ENCODE measurements at places on chromosomes 7 and 10.

GRCh38 chr7:82162289-82162688, 281.3 kb downstream of the CACNA2D1 start:
- DNase-seq = no peak

DNA sequence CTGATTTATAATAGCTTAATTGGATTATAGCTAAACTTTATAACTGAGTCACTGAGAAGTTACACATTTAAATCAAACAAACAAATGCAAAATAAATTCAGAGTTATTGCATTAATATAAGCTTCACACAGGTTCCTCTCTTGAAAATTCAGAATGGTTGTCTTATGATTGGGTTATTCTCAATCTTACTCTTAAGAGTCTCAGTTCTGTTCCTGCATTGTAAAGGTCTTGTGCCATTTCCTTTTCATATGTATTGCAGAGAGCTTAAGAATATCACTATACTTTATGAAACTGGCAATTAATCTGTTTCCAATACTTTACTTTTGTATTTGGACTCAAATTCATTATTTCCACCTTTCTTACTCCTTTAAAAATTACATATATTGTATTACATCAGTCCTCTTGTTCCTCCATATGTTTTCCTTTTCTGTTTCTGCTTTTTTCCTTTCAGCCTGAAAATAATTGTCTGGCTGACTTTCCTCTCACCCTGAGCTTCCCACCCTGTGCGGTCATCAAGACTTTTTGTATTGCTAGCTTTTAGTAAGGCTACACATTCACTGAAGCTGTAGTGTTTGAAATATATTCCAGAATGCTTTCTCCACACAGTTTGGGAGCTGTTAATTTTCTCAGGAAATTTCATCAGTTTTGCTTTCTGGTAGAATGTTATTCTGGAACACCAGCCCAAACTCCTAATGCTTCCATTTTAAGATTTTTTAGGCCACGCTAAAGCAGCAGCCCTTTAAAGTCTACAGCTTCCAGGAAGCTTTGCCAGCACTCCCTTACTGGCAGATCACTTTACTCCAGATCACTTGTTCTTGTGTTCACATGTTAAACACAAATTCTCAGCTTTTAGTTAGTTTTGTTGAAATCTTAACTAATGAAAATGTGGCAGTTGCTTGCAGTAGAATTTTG, 139.4 kb downstream of the KCND2 start:
- no peak for DNase-seq

- peak; percentile 59 for DNase-seq
Observed at GRCh38 chr10:97685395-97685958, 1.6 kb downstream of the AVPI1 start.

- DNase-seq = no peak
Observed at GRCh38 chr7:127322832-127323493, 69.5 kb downstream of the ZNF800 start.

GRCh38 chr10:31071232-31072005, 39.8 kb upstream of the ZNF438 start:
- DNase-seq = peak; percentile 90

DNA sequence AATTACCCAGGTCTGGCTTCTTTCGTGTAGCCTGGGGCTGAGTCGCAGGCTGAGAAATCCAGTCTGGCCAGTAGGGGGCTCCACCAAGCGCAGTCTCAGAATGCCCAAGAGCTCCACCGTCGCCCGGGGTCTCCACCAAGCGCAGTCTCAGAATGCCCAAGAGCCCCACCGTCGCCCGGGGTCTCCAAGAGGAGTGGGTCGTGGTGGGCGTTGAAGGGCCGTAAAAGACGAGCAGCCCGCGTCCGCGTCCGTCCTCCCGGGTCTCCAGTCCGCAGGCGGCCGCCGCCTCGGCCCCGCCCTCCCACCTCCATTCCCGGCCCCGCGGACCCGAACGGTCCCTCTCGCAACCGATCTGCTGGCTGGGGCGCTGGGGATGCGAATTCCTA, 892 bp upstream of the ZYX start:
- peak; percentile 90 for DNase-seq

DNA sequence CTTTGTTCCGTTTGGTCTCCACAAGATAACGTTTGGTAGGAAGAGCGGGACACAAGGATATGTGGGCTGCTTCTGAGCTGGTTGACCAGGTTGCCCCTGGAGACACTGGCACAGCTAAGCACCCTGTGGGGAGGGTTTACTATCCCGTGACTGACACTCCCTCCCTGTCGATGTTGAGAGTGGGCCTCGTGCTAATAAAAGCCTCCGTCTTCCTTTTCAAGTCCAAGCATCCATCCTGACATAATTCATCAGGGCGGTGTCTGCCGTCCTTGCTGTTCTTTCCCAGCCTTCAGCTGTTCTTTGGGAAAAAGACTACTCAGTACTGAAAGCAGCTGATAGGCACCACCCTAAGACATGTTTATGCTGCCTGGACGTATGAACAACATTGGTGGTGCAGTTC, 49.6 kb downstream of the SHH start:
- DNase-seq = no peak

DNA sequence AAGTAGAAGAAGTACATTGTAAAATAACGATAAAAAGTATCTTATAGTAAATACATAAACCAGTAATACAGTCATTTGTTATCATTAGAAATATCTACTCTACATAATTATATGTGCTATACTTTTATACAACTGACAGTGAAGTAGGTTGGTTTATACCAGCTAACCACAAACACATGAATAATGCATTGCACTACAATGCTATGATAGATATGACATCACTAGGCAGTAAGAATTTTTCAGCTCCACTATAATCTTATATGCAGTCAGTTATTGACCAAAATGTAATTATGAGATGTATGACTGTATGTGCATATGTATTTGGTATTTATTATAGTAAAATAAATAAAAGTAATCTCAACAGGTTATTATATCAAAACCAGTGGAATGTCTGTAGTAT, 23.4 kb upstream of the SGCE start:
- DNase-seq = peak; percentile 30

DNA sequence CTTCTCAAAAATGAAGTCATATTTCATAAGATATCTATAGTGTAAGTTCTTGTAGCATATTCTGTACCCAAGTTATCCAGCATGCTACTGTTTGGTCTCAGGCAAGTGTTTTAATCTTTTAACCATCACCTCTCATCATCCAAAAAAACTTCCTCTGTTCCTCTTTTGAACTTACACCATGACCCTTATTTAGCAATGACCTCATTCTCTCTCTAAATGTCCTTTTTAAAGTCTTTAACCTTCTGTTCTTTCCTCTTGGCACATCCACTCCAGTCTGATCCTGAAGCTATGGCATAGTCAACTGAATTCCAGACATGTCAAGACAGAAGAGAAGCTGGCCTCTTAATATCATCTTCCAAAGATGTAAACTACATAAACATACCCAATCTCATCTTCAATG, 26.2 kb downstream of the PPP3CB start:
- no peak for DNase-seq

- peak; percentile 8 for DNase-seq
Observed at GRCh38 chr7:30977896-30978564, 14.3 kb downstream of the GHRHR start.

DNA sequence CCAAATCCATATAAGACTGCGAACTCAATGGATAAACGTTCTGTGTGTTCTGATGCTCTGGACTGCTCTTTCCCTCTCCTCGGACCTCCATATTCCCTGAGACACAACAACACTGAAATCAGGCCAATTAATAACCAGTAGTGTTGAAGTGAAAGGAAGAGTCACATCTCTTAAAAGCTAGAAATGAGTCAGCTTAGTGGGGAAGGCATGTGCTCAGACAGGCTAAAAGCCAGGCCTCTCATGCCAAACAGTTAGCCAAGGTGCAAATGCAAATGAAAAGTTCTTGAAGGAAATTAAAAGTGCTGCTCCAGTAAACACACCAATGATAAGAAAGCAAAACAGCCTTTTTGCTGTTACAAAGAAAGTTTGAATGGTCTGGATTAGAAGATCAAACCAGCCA, 29.3 kb downstream of the TNS3 start:
- peak; percentile 70 for DNase-seq

GRCh38 chr10:130799532-130799931, 512.0 kb downstream of the TCERG1L start:
- no peak for DNase-seq

GRCh38 chr7:2050511-2050866, 182.3 kb downstream of the MAD1L1 start:
- no peak for DNase-seq

DNA sequence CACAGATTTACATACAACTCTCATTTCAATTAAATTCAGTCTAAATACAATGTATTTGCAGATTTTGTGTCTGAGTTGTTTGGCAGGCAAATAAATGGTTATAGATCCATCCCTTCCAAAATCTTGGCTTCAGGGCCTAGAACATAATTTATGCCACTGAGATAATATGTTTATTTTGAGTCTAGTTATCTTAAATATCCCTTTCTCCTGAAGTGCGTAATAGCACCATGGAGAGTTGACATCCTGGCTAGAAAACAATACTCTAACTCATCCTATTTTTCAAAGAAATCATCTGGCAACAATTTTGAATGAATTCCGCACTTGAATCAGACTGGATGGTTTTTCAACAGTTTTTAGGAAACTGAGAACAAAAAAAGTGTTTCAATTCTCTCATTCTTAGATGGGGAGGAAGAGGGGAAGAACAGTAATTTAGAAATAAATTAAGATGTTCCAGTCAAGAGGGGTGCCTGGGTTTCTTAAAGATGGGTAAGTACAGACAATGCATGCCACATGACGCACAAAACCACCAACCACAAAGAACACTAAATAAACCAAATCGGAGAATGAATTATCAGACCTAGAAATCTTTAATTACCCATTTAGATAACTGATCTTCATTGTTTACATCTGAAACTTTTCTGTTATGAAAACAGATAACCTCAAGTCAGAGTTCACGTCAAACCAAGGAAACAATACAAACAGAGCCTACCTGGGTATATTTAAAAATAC, 228.7 kb upstream of the PTN start:
- no peak for DNase-seq

- DNase-seq = no peak
Observed at GRCh38 chr7:77443042-77443441, 26.9 kb upstream of the GSAP start.

- DNase-seq = no peak
Observed at GRCh38 chr7:141001546-141001945, 13.2 kb downstream of the MRPS33 start.

- no peak for DNase-seq
Observed at GRCh38 chr10:112394475-112394875, 20.6 kb downstream of the ACSL5 start.

- DNase-seq = no peak
Observed at GRCh38 chr10:122127943-122128342, 139.0 kb downstream of the TACC2 start.

DNA sequence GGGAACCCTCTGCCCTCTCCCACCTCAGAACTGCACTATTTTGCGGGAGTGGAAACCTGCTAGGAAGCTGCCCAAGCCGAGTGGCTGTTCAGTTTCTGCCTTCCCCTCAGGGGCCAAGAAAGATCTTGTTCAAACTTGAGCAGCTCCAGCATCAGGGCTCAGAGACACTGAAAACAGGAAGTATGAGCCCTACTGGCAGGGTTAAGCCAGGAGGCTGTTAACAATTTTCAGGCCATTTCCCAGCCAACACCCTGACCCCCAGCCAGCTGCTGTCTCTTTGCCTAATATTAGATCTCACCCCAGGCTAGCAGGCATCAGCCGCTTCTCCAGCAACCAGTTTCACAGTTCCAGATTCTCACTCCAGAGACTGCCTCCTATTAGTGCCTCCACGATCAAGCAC, 9.2 kb downstream of the PLAU start:
- DNase-seq = no peak

DNA sequence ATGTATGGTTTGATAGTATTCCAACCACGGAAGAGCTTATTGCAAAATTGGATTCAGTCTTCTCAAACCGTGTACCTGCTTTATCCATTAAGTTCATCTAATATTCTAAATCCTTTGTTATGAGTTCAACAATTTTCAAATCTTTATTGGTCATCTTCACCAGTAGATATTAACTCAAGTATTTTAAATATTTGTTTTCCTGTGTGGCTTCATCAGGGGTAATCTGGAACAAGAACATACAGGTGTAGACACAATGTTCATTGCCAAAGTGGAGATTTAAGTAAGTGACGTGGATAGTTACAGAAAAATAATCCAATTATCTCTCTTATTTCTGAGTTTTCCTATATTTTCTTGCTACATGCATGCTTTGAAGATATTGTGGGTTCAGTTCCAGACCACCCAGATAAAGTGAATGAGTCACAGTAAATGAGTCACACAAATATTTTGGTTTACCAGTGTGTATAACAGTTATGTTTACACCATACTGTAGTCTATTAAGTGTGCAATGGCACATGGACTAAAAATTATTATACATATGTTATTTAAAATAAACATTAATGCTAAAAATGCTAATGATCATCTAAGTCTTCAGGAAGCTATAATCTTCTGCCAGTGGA, 429.0 kb upstream of the POT1 start:
- peak; percentile 0 for DNase-seq

DNA sequence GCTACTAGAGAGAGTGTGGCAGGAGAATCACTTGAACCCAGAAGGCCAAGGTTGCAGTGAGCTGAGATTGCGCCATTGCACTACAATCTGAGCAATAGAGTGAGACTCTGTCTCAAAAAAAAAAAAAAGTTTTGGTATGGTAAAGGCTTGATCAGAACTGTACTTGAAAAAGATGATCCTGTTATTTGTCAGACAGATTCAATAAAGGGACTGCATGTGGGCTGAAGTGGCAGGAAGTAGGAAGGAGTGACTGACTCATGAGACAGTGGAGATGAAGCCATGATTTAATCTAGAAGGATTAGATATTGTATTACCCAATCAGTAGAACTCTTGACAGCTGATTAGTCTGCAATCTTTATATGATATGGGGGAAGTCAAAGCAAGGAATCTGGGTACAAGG, 2.7 kb upstream of the TMEM254 start:
- no peak for DNase-seq

DNA sequence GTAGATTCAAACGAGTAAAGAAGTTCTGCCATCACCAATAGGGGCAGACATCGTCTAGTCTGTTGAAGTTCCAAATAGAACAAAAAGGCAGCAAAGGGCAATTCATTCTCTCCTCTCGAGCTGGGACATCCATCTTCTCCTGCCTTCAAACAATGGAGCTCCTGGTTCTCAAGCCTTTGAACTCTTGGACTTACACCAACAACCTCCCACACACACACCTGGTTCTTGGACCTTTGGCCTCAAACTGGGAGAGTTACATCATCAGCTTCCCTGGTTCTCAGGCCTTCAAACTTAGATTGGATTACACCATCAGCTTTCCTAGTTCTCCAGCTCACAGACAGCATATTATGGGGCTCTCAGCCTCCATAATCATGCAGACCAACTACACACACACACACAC, 9.8 kb upstream of the GIMAP5 start:
- no peak for DNase-seq

- no peak for DNase-seq
Observed at GRCh38 chr7:7706101-7706511, 12.3 kb downstream of the RPA3 start.

DNA sequence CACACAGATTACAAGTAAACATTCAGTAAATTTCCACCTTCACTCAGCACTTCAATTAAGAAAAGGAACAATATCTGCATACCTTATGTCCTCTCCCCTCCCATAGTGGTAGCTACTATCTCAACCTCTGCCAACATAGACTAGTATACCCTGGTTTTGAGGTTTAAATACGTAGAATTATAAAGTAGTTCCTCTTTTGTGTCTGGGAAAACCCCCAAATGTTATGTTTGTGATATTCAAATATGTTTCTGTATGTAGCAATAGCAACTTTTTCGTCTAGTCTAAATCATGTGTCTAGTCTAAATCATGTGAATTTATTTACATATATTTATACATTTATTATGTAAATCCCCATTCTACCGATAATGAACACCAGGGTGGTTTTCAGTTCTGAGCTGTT, 13.2 kb upstream of the CAMK2B start:
- DNase-seq = no peak

- peak; percentile 50 for DNase-seq
Observed at GRCh38 chr7:114821030-114821900, 100.6 kb upstream of the MDFIC start.
